ENCODE measurements at places on chromosomes 3 and 15.

DNA sequence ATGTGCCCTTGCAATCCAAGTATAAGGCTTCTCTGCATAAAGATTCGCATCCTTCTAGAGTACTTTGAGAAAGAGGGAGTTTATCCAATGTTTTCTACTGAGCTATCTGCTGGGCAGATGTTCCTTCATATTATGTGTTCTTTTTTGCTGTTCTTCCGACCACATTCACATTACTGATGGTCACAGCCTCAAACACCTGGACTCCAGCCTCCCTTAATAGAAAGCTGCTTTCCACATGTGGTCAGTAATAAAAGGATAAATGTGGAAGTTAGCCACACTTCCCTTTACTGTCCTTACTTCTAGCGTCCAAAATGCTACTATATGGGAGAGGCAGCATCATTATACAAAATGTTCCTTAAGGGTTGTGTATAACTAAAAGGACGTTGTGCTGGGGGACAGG lies 116.9 kb downstream of the CD47 start:
- no peak for DNase-seq

DNA sequence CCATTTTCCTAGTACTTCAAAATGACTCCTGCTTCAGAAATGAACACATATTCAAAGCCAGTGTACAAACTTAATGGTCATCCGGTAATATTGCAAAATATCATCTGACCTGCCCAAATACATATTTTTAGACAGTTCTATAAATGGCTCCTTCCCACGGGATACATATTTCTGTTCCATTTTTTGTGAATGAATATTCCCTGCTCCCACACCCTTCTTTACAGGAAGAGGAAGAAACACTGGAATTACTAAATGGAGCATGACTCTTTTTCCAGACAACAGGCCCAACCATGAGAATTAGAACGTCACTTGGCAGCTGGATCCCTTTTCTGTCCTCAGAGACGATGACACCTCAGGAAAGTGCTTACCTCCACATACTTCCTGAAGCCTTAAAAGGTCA lies 38.0 kb upstream of the CBLB start:
- no peak for DNase-seq

GRCh38 chr3:128698211-128699047 lies 27.6 kb upstream of the RAB7A start:
- no peak for DNase-seq

DNA sequence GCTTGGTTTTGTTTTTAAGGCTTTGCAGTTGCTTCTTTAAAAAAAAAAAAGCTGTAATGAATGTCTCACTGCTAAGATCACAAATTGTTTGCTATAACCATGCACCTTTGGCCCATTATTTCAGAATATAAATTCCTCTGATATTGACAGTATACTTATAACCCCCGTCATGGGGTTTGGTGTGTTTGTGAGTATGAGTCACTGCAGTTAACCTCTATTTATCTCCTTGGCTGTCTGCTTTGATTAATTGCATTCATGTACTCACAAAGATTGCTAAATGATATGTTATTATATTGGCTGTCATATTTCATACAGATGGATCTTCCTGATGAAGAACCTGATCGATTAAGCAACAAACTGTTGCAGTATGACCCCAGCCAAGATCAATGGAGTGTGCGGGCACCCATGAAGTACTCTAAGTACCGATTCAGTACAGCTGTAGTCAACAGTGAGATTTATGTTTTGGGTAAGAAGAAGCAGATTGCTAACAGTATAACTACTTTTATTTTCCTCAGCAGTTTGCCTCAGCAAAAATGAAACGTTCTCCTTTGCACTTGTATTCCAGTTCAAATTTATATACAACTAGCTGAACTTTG lies 14.9 kb downstream of the KBTBD12 start:
- no peak for DNase-seq

DNA sequence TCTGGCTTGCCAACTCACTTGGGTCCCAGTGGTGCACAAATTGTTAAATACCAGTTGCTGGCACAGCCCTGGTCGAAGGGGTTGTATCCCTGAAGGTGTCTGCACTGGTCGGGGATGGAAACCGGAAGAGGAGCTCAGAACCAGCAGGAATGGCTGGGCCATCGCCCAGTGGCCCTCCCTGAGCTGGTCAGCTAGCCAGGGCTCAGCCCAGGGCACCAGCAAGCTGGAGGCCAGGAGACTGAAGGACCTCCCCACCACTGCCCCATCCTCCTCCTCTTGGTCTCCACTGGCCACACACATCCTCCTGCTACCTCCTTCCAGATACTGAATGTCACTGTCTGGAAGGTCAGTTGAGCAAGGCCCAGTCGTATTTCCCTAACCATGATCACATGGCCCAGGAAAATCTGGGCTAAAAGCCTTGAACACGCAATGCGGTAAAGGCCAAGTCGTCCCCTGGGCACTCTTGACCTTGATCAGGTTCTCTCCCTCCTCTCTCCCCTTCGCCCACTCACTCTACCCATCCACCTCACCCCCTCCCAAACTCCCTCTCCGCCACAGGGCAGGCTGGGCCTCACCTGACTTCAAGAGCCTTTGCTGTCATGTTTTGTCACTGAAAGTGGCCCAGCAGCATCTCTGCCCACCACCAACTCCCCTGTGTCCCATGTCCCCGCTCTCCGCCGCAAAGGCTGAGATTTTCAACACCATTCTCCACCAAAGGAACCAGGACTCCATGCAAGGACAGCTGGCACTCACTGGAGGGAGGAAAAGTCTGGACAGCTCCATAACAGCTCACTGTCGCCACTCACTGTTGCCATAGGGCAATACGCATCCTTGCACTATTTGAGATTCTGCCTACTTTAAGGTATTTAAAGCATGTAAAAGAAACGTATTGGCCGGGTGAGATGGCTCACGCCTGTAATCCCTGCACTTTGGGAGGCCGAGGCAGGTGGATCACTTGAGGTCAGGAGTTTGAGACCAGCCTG lies 12.1 kb downstream of the ZDHHC19 start:
- no peak for DNase-seq

GRCh38 chr3:150729682-150730360 lies 26.1 kb upstream of the ERICH6 start:
- DNase-seq = no peak

- DNase-seq = no peak
These were observed 17.9 kb downstream of the KBTBD13 start for GRCh38 chr15:65094294-65094995.

DNA sequence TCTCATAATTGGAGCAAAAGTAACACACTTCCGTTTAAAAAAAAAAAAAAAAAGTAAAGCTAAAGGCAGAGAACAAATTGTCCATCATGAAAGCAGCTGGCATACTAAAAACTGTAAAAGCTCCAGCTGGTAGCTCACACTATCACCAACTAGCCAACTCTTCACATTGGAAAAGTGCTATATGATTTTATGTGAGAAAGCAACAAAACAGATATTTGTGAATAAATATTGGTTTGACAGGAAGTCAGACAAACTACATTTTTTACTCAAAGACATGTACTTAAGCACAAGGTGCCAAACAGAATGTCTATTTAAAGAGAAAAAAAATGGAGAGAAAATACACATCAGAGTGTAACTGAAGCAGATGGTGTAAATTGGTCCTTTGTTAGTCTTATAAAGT lies 231.2 kb upstream of the CADM2 start:
- DNase-seq = no peak

GRCh38 chr15:74628949-74629348 lies 13.3 kb downstream of the CLK3 start:
- DNase-seq = no peak

DNA sequence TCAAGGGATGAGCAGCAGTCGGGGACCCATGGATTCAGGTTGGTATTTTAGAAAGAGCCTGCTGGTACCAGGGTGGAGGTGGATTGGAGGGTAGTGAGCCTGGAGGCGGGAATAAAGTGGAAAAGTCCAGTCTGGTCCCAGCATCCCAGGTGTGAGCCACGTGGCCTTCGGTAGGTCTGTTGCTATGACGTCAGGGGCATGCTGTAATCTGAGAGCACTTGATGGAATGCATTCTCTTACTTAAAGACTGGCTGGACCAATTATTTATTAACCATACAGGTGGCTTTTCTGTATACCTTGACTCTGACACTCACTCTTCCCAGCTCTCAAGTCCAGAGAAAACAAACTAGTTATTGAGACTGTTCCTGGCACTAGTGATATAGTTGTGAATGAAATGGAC lies 389.9 kb upstream of the RGMA start:
- no peak for DNase-seq

DNA sequence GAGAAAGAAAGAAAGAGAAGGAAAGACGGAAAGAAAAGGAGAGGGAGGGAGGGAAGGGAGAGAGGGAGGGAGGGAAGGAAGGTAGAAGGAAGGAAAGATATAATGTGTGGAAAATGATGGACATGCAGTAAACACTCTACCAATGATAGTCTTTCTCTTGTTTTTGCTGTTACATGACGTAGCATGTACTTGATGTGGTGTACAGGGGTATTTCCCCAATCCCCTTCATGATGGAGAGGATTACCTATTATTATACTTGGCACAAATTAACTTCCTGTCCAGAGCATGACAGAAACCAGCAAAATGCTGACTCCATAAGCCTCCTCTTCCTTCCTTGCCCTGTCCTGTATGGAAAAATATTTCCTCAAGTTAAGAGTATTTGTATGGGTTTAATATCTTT lies 124.4 kb downstream of the B3GALNT1 start:
- no peak for DNase-seq

DNA sequence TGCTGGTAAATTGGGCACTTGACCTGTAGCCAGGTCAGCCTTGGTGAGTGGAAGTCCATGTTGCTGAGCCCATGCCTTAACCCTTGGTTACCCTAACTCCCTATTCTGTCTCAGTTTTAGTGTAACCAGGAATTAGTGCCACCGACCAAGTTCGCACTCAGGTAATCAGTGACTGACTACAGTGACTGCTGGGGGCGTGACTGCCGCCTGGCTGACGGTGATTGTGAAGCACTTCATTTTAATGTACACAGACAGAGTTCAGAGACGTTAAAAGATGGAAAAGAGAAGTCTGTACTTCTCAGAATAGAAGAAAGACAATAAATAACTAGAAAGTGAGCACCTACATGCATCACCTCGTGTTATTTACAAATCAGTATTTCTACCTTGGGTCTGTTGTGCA lies 17.3 kb downstream of the CFAP161 start:
- no peak for DNase-seq

DNA sequence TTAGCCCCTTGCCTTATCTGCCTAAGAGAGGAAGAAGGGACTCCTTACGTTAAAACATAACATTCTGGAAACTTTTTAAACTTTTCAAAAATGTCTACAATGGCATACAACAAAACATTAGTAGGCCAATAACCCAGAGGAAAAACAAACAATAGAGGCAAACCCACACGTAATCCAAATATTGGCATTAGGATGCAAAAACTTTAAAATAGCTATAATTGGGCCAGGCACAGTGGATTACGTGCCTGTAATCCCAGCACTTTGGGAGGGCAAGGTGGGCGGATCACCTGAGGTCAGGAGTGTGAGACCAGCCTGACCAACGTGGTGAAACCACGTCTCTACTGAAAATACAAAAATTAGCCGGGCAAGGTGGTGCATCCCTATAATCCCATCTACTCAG lies 134.9 kb downstream of the AQP9 start:
- no peak for DNase-seq
